ENCODE measurements at places on chromosomes 4 and X. TPM values are rescaled to one million over a fixed set of nuclear protein-coding genes. Genes with fewer than 3 reads are reported as not detected.

The PABPC1L2A gene
- not detected for polyA plus RNA-seq

- DNase-seq, result no peak
These were observed 1.1 kb upstream of the HTATSF1 start for GRCh38 chrX:136496186-136496763.

GRCh38 chr4:11720292-11720691, 291.6 kb upstream of the HS3ST1 start:
- no peak for DNase-seq

DNA sequence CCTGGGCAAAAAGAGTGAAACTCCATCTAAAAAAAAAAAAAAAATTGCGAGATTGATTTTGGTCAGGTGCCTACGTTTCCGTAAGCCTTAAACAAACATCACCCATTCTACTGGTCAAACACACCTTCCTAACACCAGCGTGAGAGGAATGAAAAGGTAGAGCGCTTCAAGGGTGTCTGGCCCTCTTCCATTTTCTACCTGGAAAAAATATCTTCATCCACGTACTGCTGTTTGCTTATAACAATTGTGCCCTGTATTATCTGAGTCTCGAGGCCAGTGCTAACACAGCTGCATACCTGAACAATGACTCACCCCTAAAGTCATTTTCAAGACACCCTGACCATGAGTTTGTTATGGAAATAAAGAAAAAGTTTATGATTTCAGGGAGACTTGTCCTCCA, 13.9 kb downstream of the TMSB4X start:
- no peak for DNase-seq

- no peak for DNase-seq
These were observed 1529.1 kb upstream of the ADGRL3 start for GRCh38 chr4:59671037-59671436.

The TMEM184C gene
- 44.7 TPM for polyA plus RNA-seq

DNA sequence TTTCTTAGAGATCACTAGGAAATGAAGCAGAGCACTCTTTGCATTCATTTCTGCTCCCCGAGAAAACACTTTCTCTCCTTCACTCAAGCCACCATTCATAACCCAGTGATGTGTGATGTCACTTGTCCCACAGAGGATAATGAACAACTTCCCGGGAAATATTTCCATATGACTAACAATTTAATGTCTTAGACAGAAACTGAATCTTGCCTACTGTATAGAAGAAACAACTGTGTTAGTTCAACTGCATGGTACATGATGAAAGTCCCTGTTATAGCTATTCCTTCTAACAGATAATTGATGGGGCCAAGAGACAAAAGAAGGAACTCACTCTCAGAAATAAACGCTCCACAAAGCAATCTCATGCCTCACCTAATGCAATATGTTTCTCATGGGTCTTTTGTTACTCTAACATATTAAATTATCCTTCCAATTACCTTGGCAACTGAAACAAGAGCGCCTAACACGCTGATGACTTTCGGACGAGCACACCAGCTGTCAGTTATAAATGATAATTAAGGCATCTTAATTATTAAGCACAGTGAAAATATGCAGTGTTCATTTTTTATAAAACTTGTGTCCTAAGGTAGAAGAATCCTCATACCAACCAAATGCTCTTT, 113.7 kb upstream of the TLR3 start:
- DNase-seq, result no peak

The IL1RAPL2 gene
- polyA plus RNA-seq, result 2.2 TPM

- DNase-seq, result no peak
These were observed 67.3 kb downstream of the FBXO8 start for GRCh38 chr4:174215961-174216680.

The SUPT20HL2 gene
- not detected for polyA plus RNA-seq

The HMGB2 gene
- 408 TPM for polyA plus RNA-seq

- no peak for DNase-seq
These were observed 21.0 kb upstream of the TMSB15B start for GRCh38 chrX:103941201-103941975.

DNA sequence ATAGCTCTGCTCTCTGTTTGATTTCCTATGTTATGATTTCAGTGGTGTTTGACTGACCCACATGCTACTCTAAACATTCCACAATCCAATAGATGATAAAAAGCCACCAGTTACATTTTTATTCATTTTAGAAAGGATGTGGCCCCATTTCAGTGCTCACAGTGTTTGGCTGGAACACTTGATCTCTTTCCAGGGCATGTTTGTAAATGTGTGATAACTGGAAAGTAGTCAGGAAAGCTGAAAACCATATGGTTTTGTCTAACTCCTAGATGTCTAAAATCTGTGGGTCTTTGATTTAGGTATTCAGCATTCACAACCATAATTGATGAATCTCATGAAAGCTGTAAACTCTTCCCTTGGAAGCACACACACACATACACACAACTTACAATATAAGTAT, 904.9 kb upstream of the AGA start:
- no peak for DNase-seq

The AMBN gene
- polyA plus RNA-seq, result 1.6 TPM

- DNase-seq, result no peak
These were observed 5.1 kb downstream of the EFNB1 start for GRCh38 chrX:68833855-68834331.

DNA sequence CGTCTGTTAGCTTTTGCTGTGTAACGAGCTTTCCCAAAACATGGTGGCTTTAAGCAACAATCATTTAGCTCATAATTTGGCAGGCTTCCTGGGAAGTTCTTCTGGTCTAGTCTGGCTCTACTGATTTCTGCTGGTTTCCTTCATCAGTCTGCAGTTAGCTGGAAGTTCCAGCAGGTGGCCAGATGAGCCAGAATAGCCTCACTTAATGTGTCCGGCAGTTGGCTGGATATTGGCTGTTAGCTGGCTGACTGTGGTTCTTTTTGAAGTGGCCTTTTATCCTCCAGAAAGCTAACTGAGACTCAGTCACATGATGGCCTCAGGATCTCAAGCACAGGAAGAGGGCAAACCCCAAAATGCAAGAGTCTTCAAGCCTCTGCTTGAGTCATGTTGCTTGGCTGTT, 34.9 kb downstream of the FTHL17 start:
- peak; percentile 10 for DNase-seq

DNA sequence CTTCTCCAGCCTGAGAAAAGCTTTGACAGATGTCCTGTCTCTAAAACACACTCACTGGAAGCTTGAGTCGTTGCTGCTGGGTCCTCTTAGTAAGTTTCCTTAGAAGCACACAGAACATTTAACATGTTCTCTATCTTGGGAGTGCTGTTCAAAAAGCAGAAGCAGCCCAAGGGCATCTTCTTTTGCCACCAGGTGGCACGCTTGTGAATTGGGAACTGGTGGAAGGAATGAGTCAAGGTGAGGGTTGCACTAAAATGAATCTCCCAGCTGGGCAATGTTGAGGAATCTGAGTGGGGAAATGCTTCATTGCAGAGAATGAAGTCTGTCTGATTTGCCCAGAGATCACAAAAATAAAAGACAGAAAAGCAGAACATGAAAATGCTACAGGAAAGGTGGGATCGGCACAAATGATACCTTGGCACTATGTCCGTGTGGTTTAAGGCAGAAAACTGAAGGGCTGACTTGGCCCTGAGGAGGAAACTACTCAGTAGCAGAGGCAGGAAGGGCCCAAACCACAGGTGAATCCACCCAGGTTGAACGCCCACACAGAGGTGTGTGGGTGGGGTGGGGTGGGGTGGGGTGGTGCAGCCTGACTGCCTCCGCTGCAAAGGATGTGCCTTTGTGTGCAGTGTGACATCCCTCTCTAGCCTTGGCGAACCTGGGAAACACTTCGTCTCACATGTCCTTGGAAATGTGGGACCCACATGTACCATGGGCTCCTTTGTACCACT, 26.0 kb downstream of the KIT start:
- no peak for DNase-seq

The PAGE2 gene
- not detected for polyA plus RNA-seq

- no peak for DNase-seq
These were observed 63.4 kb downstream of the CLDN34 start for GRCh38 chrX:10030570-10030969.

DNA sequence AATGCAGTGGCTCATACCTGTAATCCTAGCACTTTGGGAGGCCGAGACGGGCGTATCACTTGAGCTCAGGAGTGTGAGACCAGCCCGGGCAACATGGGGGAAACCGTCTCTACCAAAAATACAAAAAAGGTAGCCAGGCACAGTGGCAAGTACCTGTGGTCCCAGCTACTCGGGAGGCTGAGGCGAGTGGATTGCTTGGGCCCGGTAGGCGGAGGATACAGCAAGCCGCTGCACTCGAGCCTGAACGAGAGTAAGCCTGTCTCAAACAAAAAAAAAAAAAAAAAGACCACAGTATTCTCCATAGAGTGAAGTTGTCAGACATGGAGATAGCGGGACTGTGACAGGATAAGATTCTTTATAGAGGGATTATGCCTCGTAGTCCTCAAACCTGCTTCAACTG, 76.1 kb upstream of the SH3RF1 start:
- DNase-seq, result no peak

GRCh38 chrX:71626576-71626975, 8.3 kb upstream of the CXCR3 start:
- DNase-seq, result no peak

DNA sequence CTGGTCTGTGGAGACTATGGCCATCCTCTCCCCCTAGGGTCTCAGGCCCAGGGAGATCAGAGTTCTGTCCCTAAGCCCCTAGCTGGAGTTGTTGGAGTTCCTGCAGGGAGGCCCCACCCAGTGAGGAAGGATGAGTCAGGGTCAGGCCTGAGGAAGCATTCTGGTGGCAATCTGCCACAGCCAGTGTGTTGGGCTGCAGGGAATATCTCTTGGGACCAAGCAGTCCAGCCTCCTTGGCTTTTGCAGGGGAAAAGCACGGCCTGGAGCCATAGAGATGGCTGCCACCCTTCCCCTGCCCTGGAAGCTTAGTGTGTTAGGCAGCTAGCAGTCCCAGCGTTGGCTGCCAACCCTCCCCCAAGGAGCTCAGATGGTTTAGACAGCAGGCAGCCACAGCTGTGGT, 202.4 kb downstream of the RTL9 start:
- DNase-seq, result no peak

The GAGE2A gene
- not detected for polyA plus RNA-seq

The HSFX4 gene
- 0.22 TPM for polyA plus RNA-seq

DNA sequence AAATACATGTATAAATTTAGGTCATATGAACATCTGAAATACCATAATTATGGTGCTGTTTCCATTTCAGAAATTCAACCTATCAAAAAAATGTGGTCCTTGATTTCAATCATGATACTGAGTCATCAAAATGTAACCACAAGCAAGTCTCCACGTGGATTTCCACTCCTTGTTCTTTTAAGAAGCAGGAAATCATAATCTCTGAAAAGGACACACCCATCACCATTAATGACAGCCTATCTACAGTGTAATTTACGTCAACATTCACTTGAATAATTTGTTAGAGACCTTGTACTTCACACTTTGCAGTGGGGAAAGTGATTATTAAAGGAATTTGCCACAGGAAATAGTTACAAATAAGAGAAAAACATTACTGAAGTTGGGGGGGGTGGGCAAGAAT, 17.7 kb upstream of the SLC7A11 start:
- no peak for DNase-seq

The EMCN gene
- 111 TPM for polyA plus RNA-seq

- DNase-seq, result no peak
These were observed 282.1 kb downstream of the GRIA2 start for GRCh38 chr4:157502656-157503055.

GRCh38 chrX:150919401-150919800, 20.9 kb upstream of the CD99L2 start:
- no peak for DNase-seq

- no peak for DNase-seq
These were observed 13.1 kb downstream of the TMSB4X start for GRCh38 chrX:12987900-12988594.

The XAGE1A gene
- not detected for polyA plus RNA-seq

- no peak for DNase-seq
These were observed 23.6 kb downstream of the PPP2R3B start for GRCh38 chrX:362937-363620.

DNA sequence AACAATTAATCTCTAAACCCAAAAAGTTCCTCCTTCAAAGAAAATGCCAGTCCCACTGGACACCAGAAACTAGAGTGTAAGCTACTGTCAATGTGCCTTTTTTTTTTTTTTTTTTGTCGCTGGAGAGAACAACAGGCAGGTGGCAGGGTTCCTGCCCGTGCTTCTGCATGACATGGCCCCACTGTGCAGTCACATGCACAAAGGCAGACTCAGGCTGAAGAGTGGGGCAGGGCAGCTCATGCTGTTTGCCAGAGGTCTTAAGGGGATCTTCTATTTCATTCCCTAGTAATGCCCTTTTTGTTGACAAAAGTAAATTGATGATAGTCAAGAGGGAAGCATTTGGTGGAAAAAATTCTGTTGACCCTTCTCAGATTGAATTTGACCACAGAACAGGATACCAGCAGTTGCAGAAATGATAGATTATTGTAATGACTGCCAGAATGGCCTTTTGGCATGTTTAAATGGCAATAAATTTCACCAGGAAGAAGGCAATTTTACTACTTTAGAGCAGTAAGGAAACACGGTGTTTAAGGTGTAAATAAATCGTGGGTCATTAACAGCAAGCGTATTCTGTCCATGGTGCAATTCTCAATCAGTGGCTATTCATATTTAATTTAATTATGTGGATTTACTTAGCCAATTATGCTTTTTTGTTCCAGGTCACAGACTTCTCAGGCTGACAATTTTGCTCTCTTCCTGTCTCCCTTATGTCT, 80.9 kb downstream of the NKX6-1 start:
- DNase-seq, result peak; percentile 37

Data from renal pelvis (tissue), 12 donors.